ENCODE measurements at places on chromosomes 4 and X.

DNA sequence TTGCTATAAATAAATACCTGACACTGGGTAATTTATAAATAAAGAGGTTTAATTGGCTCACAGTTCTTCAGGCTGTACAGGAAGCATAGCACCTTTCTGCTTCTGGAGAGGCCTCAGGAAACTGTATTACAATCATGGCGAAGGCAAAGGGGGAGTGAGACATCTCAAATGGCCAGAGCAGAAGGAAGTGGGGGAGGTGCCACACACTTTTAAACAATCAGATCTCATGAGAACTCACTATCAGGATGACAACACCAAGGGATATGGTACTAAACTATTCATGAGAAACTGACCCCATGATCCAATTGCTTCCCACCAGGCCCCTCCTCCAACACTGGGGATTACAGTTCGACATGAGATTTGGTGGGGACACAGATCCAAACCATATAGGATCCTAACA lies 11.7 kb upstream of the TCEAL9 start:
- DNase-seq: no peak

- DNase-seq: no peak
These were observed 247.7 kb upstream of the FTHL17 start for GRCh38 chrX:31319586-31319985.

- no peak for DNase-seq
These were observed 2.2 kb downstream of the MAGIX start for GRCh38 chrX:49164589-49165360.

GRCh38 chrX:39532761-39533160 lies 565.0 kb downstream of the BCOR start:
- DNase-seq: no peak

- no peak for DNase-seq
These were observed 33.3 kb upstream of the ETNPPL start for GRCh38 chr4:108796173-108796572.
